CD8-positive, alpha-beta memory T cell (primary cell): ENCODE measurements at places on chromosomes 3 and 15.

DNA sequence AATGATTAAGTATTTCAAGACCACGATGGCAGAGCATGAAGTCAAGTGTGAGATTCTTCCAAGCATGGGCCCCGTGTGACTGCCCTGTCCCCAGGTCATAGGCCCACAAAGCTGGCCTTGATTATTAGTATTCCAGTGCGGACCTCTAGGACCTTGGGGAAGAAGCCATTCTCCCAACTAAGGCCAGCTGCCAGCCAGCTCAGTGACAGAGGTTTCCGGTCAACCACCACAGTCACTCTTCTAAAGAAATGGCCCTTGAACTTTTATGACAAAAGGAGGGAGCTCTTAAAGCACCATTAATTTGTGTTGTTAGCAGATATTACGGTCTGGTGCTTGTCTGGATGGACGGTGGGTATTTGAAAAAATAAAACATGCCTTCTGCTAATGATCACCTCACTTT, 28.0 kb downstream of the FAM3D start:
- no peak for DNase-seq

GRCh38 chr3:43406643-43407023, 120.3 kb downstream of the SNRK start:
- no peak for DNase-seq

GRCh38 chr15:74340150-74340549, 27.3 kb downstream of the CYP11A1 start:
- DNase-seq: no peak

- DNase-seq: no peak
Observed at GRCh38 chr3:130835483-130835882, 58.4 kb upstream of the ATP2C1 start.

- DNase-seq: no peak
Observed at GRCh38 chr3:12965999-12966846, 107.0 kb downstream of the IQSEC1 start.

GRCh38 chr3:175163686-175164085, 304.6 kb downstream of the NAALADL2 start:
- DNase-seq: no peak

GRCh38 chr3:142117056-142117851, 32.1 kb downstream of the TFDP2 start:
- DNase-seq: no peak

GRCh38 chr3:117045143-117045542, 335.6 kb downstream of the TUSC7 start:
- DNase-seq: no peak

GRCh38 chr3:51934991-51935885, 6.5 kb downstream of the RRP9 start:
- no peak for DNase-seq

DNA sequence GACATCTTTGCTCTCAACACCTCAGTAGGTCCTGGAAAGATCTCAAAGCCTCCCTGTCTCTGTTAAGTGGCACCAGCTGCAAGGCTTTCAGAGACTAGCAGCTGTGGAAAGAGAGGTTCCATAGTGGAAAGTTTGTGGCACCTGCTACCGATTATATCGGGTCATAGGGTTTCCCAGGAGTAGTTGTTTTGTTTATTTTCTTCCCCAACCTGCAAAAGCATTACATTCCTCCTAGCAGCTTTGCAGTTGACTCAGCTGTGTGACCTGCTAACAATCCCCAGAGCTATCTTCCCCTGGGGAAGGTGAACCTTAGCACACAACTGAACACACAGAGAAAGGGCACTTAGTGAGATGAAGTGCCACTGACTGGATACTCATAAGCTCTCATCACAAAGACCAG, 598.9 kb upstream of the GRM7 start:
- no peak for DNase-seq

DNA sequence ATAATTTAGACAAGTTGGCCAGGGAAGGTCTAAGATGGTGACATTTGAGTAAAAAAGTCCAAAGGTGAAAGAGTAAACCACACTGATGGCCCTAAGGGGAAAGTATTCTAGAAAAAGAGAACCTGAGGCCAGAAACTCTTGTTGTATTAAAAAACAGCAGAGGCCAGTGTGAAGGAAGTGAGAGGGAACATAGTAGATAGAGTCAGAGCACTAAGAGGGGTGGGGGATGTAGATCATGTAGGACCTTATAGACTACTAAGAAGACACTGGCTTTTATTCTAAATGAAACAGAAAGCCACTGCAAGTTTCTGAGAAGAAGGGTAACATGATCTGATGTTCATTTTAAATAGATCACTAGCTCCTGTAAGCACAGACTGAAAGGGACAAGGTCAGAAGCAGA, 14.5 kb downstream of the POLQ start:
- no peak for DNase-seq

DNA sequence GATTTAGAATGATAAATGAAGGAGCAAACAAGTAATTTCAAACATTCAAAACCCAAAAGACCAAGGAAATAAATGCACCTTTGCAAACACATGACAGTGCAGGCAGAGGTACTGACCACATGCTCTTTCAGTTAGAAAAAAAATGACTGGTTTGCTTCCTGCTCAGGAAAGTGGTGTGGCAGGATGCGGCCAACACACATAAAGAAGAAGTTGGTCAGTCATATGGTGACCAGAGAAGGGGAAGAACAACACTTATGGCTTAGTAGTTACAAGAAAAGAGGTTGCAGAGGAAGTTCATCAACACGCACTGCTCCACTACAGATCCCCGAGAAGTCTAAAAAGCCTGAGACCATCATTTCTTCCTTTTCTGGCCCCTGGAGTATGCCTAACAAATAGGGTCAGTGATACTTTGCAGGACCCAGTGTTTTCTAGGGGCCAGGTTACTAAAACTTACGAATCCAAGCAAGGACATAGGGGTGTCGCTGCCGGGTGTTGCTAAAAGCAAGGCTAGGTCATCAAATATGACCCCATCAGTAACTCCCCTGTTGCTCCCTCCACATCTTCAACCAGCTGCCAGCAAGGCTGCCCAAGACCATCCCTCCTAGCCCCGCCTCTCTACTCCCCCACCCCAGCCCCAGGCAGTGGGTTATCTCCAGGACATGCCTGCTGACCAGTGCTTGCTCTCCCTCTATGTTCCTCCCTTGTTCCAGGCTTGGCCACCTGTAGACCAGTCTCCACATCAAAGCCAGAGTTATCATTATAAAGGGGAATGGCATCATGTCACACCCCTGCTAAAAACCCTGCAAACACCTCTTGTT, 11.2 kb downstream of the ATP8B4 start:
- DNase-seq: no peak

GRCh38 chr3:52428151-52429005, 16.5 kb downstream of the SEMA3G start:
- no peak for DNase-seq

- no peak for DNase-seq
Observed at GRCh38 chr3:122772827-122773226, 20.8 kb downstream of the HSPBAP1 start.

DNA sequence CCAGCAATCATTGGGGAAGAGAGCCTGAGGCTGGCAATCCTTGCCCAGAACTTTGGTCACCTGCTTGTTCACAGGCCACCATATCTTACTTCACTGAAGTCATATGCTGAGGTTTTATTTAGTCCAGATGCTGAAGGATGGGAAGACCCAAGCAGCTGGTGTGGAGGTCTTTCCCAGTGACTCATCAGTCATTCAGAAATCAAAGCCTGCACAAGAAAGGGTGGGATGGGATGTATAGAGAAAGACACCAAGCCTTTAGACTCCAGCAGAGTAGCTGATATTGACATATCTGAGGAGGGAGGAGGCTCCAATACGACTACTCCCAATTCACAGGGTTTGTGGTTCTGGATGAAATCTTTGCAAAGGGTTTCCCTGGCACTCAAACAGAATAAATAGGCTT, 13.0 kb upstream of the PHLDB2 start:
- no peak for DNase-seq

DNA sequence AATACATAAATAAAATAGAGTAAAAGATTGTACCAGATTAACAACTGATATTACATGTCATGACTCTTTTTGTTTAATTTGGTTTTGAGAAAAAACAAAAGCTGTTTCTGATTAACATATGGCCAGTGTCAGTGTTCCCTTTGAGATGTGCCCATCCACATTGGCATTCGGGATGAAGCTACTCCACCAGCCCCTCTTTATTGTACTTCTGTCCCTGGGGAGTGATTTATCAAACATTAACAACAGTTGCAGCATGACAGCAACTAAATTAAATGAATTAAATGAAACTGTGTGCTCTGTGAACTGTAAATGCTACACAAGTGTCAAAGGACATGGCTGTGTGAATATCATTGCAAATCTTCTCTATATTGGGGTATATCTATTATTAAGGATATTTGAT, 25.9 kb upstream of the MTMR10 start:
- DNase-seq: no peak

DNA sequence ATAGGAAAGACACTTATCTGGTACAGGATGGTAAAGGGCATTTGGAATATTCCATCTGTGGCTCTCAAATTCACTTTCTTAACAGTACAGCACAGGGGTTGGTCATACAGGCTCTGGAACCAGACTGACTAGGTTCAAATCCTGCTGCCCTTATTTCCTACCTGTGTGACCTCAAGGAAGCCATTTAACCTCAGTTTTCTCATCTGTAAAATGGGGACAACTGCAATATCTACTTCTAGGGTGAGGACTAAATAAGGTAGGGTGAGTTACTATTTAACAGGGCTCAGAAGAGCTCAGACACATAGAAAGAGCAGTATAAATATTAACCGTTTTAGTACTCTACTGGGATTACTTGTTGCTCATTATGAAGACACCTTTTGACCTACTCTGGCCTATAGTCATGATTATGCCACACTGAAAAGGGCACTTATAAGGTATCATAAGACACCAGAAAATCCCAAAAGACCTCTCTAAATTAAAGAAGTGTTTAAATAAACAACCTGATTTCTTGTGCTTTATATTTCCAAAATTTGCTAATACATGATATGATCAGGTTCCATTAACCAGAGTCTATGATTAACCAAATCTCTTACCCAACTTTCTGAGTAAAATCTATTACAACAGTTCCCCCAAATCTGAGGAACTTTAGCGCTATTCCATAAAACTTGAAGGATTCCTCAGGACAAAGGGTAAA, 6.5 kb downstream of the RFTN1 start:
- DNase-seq: no peak

GRCh38 chr15:29822684-29823459, 604 bp upstream of the TJP1 start:
- DNase-seq: peak; percentile 8

DNA sequence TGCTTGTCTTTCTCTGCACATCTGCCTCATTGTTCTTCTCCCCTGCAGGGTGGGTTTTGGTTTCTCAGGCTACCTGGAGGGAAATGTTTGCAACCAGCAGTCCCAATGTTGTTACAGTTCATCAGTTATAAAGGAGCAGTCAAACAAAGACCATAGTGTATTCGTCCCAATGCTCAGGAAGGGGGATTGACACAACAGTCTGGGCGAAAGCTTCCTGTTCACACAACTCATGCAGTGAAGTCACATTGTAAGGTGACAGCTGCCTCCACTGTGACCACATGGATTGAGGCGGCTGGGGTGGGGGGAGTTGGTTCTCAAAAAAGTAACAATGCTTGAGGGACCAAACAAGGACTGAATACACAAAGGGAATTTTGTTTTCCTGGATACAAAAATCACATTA, 28.8 kb upstream of the TF start:
- no peak for DNase-seq

GRCh38 chr3:9422712-9423424, 25.5 kb downstream of the SETD5 start:
- no peak for DNase-seq

DNA sequence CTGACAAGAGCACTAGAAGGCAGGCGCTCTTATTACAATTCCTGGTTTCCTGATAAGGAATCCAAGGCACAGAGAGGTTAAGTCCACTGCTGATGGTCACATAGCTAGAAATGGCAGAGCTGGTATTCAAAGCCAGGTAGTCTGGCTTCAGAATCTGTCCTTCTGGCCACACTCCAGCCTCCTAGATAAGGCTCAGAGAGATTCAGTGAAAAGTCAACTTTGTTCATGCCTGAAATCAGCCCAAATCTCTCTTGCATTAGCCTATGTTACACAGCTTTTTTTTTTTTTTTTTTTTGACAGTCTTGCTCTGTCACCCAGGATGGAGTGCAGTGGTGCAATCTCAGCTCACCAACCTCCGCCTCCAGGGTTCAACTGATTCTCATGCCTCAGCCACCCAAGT, 21.1 kb upstream of the CMTM8 start:
- DNase-seq: no peak

- DNase-seq: no peak
Observed at GRCh38 chr15:97967881-97968280, 7.4 kb downstream of the ARRDC4 start.

- DNase-seq: no peak
Observed at GRCh38 chr15:82030176-82030575, 15.6 kb downstream of the MEX3B start.

DNA sequence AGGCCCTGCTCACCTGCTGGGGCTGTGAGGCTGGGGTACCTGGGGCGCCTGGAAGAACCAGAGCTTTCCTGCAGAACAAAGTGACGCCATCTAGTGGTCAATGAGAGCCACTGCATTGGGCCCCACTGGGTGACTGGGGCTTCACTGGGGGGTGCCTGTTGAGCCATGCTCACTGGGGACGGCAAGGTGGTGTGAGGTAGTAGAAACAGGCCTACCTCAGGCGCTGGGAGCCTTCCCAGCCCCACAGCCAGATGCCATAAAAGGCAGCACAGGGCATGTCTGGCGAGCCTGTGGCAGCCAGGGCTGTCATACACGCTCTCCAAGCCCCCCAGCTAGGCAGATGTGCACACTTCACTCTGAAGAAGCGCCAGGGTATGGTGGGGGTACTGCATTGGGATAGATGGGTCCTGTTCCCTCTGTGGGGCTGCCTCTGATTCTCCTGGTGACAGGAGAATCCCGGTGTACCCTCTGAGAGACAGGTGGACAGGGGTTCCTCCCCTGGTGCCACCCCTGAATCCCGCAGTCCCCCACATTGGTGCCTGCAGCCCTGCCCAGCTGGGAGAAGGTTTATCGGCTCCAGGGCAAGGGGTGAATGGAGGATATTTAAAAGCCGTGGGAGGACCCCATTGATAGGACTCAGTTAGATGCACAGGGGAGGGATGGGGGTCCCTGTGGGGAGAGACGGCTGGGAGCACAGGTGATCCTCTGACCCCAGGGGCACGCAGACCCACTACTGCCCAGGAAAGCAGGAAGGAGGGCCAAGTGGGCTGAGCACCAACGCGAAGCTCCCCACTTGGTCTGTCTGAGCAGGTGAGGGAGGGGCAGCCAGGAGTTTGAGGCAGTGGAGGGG, 178.8 kb downstream of the NSMCE3 start:
- peak; percentile 34 for DNase-seq

DNA sequence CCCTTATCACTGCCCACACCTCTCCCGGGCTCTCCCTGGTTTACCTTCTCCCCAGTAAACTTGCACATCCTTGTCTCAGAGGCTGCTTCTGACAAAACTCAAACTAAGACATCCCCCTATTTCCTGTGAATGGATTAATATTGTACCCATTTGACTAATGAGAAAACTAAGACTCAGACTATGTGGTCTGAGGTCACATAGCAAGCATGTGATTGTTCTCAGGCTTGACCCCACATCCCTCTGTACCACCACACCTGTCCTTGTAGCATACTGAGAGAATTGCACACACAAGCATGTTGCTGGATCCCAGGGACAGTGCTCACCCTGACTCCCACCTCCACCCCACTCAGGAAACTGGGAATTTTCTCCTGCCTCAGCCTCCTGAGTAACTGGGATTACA, 90.7 kb upstream of the HES1 start:
- DNase-seq: no peak
